Epithelial cell of proximal tubule (primary cell): ENCODE measurements at places on chromosomes 11 and 22. TPM values are rescaled to one million over a fixed set of nuclear protein-coding genes. Genes with fewer than 3 reads are reported as not detected.

IL17REL gene
- not detected in 2 replicates for total RNA-seq

KIF18A gene
- 15.7 and 20.5 TPM in 2 replicates for total RNA-seq

NLRP6 gene
- not detected in 2 replicates for total RNA-seq

GLYATL2 gene
- 0.35 and 0.51 TPM in 2 replicates for total RNA-seq

KMT5B gene
- 16.1 and 17.5 TPM in 2 replicates for total RNA-seq

OPCML gene
- not detected in 2 replicates for total RNA-seq

OR52E8 gene
- total RNA-seq: not detected in 2 replicates

ANGPTL5 gene
- total RNA-seq: not detected in 2 replicates

OR51E1 gene
- not detected in 2 replicates for total RNA-seq

MARK2 gene
- total RNA-seq: 33.6 and 36.2 TPM in 2 replicates

GRCh38 chr11:64192434-64192833 is 6.5 kb downstream of the STIP1 start:
- DNase-seq: no peak

DNA sequence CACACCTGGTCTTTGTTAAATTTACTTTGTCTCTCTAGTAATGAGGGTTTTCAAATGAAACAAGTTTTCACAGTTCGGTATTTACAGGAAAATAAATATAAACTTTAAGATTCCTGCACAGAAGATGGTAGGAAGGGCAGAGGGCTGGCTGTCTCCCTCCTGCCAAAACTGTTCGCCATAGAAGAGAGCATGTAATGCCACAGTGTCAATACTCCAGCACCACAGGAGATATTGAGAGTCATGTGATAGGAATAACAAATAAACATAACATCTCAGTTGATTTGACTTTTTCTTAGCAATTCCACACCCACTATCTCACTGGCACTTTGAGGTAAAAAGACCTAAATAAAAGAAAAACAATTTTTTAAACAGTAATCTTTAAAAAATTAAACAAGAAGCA is 100.9 kb downstream of the MRTFA start:
- no peak for DNase-seq

- no peak for DNase-seq
These were observed 70.1 kb downstream of the SYT9 start for GRCh38 chr11:7321473-7322450.

- DNase-seq: no peak
These were observed 808.0 kb downstream of the DLG2 start for GRCh38 chr11:84819128-84819527.

DNA sequence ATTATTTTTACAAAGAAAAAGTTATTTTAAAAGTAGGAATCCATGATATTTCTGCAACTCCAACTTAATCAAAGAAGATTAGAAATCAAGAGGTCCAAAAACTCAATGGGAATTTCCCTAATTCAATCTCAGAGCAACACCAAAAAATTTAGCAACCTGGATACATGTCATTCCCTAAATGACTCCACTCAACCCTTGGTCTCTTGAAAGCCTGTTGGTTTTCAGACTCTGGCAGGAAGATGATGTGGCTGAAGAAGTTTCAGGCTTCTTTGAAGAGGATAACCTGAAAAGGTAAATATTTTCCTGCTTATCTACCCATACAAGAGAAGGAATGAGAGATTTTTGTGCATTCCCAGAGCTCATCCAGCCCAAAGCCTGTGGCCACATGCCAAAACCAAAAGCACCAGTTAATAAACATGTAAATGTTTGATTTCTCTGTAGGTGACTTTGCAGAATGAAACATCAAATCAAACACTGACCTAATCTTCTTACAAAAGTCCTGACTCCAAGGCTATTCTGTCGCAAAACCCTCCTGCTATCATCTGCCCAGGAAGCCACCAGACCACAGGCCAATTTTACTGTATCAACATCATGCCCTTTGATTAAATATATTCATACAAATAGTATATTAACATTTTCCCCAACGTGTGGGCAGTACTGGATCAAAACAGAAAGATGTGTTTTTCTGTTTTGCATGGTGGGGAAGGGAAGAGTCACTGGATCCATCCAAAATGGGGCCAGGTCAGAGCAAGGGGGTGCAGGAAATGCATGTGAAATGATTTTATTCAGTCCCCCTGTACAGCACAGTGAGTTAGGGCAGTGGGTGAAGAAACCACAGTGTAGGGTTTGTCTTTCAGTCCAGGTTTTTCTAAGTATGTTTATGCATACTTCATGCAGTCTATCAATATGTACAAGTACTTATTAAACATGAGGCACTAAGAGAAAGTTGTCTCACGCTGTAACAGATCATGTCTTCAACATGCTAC is 38.8 kb downstream of the SMCO4 start:
- no peak for DNase-seq

DNA sequence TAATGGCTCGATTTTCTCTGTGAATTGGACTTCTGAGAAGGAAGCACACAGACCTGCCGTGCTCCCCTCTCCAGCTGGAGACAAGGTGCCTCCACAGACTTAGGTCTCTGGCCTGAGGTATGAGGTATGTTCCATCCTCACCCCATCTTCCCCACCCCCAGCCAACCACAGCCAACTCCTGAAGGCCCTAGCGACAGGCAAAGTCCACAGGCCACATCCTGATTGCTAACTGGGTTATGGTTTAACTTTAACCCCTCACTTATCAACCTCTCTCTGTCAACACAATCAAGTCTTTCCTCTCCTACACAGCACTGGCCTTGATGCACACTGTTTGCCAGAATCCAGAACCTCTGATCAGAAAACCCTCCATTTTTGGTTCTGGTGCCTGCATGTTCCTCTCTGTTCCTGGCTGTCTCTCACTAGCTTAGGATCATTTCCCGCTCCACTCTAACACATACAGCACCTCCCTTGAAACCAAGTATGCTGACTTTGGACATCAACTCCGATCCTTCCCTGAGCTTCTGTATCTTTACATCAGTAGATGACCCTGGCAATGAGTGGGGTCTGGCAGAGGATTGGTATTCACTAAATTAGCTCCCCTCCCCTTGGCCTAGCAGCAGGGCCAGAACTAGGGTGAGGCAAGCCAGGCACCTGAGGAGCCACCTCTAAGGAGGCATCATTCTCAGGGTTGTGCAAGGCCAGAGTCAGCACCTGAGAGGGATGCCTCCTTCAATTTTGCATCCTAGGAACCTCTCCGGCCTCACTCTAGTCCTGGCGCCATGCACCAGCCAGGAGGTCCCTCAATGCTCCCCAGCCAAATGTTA is 22.0 kb downstream of the JAML start:
- no peak for DNase-seq

DNA sequence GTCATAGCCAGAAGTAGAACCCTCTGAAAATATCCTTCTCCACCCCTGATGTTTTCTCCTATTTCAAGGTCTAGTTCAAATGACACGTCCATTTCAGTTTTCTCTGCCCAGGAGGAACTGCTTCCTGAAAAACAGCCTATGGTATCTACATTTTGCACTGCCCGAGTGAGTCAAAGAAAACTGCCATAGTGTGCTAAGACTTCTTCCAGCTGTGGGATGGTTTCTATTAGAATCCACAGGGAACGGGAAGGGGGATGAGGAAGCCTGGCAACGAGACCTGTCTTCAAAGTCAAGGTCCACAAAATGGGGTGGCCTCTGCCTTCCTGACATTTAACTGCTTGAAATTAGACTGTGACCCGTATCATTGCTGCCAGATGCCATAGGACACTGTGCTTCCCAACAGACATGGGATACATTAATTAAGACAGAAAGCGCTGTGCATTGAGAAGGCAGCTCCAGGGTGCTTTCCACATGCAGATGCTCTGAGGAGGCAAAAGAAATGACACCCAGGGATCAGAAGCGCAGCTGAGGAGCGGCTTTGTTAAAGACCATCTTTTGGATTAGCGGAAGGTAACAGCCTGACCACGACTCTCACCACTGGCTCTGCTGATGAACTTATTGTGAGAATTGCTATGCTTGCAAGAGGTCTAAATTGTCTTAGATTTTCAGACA is 39.4 kb upstream of the NUP50 start:
- no peak for DNase-seq

DNA sequence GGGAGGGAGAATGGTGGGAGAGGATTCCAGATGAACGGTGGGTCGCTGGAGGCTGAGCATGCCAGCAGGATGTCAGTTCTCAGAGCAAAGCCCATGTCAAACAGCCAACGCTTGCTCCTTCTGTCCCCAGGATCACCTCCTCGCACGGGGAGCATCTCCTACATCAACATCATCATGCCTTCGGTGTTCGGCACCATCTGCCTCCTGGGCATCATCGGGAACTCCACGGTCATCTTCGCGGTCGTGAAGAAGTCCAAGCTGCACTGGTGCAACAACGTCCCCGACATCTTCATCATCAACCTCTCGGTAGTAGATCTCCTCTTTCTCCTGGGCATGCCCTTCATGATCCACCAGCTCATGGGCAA is 1.5 kb downstream of the MCHR1 start:
- no peak for DNase-seq

GRCh38 chr11:87265132-87265531 is 227.4 kb downstream of the TMEM135 start:
- no peak for DNase-seq

DNA sequence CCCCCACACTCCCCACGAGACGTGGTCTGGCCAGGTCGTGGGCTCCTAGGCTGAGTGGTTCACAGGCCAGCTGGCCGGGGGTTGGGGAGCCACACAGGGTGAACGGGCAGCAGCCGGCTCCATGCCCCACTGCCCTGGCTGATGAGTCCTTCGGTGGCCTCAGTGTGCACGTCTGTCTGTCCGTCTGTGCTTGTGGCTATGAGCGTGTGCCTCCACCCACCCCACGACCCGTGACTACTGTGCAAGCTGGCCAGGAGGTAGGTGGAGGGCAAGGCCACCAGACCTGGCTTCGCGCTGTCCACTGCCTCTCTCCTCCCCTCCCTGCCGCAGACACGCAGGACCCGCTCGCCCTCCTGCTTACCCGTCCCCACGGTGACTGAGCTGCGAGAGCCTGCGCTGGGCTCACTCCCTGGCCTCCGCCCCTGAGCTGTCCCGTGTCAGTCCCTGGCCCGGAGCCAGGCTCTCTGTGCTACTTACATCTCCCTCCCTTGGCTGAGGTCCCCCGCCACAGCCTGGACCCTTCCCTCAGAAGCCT is 14.1 kb downstream of the CSDC2 start:
- no peak for DNase-seq

- no peak for DNase-seq
These were observed 430 bp downstream of the CLP1 start for GRCh38 chr11:57658023-57658361.

- DNase-seq: no peak
These were observed 260.6 kb downstream of the ETS1 start for GRCh38 chr11:128326791-128327190.

- no peak for DNase-seq
These were observed 24.1 kb downstream of the FGF4 start for GRCh38 chr11:69750875-69751597.

- no peak for DNase-seq
These were observed at the start of gene MMP10 for GRCh38 chr11:102780491-102780918. MMP10 (minus strand) TSS chr11:102780628; CDS start chr11:102780591, 37 bp downstream.

DNA sequence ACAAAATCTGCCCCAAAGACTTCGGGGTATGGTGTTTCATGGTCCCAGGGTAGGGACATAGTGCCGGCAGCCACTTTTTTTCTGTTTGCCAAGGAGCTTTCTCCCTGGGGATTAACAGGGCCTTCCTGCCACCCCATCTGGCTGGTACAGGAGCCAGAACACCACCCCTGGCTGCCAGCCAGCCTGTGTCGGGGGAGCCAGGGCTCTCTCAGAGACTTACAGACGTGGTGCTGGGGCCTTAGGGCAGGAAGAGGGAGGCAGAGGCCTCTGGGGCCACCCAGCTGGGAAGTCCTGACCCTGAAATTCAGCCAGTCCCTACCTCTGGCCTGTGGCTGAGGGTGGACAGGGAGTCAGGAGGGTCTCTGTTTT is 52.4 kb upstream of the CDON start:
- DNase-seq: no peak

DNA sequence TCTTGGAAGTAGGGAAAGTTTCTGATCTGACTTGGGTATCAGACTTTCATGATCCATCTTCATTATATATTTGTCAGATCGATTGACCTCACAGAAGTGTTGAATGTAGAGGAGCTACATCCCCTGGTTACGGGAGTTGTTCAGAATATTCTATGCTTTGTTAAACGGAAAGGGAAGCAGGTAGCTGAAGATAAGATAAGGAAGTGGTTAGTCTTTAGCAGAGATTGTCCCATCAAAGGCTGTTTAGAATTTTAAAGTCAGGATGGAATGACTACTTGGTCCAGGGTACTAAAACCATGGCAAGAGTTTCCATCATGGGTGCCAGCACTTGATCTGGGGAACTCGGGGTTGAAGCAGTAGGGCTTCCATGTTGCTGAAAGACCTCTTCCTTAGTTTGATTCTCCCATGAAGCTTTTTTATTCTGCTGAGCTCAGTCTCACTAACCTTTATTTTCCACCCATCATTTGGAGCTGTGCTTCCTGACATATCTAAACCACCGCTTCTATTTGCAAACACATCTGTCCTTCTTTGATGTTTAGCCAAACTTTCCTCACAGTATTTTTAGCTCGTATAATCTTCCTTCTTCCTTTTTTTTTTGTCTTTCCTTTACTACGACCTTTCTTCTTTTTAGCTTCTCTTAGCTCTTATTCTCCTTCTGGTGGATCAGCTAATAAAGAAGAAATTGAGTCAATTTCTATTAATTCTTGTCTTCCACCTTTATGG is 4.0 kb upstream of the C22orf31 start:
- no peak for DNase-seq

GRCh38 chr11:3738241-3738640 is 59.1 kb downstream of the NUP98 start:
- DNase-seq: no peak

- no peak for DNase-seq
These were observed 20.0 kb downstream of the PRR5L start for GRCh38 chr11:36316049-36316448.
